ENCODE measurements at places on chromosomes 12 and 14. TPM values are rescaled to one million over a fixed set of nuclear protein-coding genes. Genes with fewer than 3 reads are reported as not detected.

PYGL gene
- 14.3 TPM for total RNA-seq

STON2 gene
- 109 TPM for total RNA-seq

CEBPE gene
- not detected for total RNA-seq

CIROP gene
- not detected for total RNA-seq

RNF31 gene
- total RNA-seq, result 24.5 TPM
